ENCODE measurements at places on chromosomes 12 and 14.

- DNase-seq = no peak
These were observed 126.1 kb downstream of the DAD1 start for GRCh38 chr14:22462923-22463322.

- no peak for DNase-seq
These were observed 29.1 kb downstream of the CCDC88C start for GRCh38 chr14:91388551-91388975.

- DNase-seq = no peak
These were observed 16.0 kb downstream of the METTL3 start for GRCh38 chr14:21494902-21495762.

DNA sequence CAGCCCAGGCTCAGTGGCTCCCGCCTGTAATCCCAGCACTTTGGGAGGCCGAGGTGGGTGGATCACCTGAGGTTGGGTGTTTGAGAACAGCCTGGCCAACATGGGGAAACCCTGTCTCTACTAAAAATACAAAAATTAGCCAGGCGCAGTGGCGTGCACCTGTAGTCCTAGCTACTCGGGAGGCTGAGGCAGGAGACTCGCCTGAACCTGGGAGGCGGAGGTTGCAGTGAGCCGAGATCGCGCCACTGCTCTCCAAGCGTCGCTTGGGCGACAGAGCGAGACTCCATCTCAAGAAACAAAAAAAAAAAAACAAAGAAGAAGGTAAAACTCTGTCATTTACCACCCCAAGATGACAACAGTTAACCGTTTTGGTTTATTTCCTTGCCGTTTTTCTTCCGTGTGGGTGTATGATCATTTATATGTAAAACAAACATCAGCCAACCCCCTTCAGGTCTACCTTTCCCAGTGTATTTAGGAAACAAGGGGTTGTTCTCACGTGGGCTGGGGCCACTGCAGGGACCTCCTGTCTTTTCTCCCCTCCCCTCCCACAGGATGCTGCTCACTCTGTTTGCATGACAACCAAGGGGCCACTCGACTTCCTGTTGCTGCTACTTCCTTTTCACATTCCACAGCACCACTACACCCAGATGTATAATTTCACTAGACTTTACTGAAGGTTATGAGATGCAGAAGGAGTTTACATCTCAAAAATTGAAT is 13.6 kb downstream of the TTC9 start:
- peak; percentile 50 for DNase-seq

GRCh38 chr14:65003394-65003793 is 16.7 kb downstream of the FNTB start:
- no peak for DNase-seq

DNA sequence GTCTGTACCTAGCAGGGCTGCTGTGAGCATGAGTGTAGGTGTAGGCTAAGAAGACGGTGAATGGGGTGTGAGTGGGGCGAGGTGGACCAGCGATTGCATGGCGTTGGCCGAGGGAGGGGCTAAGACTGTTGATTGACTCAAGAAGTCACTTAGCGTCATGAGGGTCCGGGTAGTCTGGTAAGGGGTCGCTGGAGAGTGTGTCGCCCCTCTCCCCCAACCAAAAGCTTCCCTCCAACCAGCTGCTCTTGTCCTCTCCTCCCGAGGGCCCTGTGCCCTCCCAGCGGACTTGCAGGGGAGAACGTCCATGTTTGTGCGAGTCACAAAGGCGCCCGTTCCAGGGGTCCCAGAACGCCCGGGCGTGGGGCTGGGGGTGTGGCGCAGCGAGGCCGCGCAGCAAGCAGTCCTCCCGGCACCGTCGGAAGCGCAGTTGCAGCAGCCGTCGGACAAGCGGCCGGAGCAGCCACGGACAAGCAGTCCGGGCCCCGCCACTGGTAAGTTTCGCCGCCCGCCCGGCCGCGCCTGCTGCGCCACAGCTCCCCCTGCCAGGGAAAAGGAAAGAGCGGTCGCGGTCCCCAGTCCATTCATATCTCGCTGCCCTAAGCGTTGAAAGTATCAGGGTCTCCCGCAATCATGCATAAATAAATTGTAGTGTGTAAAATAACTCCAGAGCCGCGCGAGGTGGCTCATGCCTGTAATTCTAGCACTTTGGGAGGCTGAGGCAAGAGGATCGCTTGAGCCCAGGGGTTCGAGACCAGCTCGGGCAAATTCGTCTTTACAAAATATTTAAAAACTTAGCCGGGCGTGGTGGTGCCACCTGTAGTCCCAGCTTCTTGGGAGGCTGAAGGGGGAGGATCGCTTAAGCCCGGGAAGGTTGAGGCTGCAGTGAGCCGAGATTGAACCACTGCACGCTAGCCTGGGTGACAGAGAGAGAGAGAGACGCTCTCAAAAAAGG is at the start of gene CCDC63:
TSS of gene CCDC63 (plus strand) at position 373 of the 952 bp plus-strand sequence. CDS start 5,968 bp downstream, outside the sequence.
- no peak for DNase-seq

- DNase-seq = no peak
These were observed 128.5 kb downstream of the SLC15A5 start for GRCh38 chr12:16148938-16149337.

DNA sequence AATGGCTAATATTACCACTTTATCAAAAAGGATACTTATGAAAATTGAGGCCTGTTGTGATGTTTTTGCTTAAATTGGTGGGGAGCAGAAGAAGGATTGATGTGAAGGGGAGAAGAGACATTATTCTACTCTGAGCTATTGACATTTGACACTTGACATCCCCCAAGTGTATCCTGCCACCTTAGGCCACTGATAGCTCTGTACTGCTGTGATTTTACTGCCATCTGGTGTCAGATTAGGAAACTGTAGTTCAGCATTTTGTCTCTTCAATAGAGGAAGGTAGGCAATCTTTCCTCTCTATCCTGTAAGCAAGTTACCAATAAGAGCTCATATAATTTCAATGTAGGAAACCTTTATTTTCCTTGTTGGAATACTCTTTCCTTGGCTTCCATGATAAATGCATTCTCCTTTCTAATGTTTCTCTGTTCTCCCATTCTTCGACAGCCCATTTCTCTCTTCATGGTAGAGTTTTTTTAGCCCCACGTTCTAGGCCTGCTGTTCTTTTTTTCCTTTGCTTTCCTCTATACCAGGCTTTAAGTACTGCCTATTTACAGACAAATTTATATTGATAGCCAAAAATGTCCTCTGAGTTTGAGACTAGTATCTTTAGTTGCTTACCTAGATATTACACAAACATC is 46.3 kb downstream of the PPHLN1 start:
- no peak for DNase-seq

GRCh38 chr12:114443607-114444421 is 37.9 kb upstream of the TBX5 start:
- no peak for DNase-seq

DNA sequence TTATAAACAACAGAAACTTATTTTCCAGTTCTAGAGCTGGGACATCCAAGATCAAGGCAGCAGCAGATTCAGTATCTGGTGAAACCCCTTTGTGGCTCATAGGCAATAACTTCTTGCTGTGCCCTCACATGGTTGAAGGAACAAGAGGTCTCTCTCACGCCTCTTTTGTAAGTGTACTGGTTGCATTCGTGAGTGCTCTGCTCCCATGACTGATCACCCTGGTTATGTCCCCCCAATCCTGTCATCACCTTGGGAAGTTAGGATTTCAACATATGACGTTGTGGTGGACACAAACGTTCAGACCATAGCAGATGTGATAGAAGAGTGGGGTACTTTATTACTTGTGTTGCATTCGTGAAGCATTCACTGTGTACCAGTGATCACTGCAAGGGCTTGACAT is 184.0 kb downstream of the SRGAP1 start:
- no peak for DNase-seq

- DNase-seq = no peak
These were observed 415.4 kb downstream of the DPF3 start for GRCh38 chr14:72478471-72478893.

DNA sequence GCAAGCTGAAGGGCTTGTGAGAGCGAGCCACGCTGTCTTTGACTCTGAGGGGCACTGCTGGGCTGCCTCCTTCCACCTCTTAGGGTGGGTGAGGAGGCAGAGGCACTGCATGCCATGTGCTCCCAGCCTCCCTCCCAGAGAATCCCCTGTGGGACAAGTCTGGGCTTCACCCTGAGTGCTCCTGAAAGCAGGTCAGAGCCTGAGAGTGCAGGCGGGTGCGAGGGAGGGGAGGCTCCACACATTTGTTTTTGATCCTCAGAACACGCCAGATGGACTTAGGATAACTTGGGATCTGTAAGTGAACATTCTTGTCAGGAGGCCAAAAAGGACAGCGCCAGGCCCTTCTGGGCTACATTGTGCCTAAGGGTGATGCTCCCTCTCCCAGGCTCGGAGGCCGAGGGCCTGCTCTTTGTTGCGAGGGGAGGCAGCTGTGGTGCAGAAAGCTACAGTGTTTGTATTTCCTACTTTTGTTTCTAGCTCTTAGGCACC is 155.4 kb downstream of the TMX1 start:
- DNase-seq = no peak

DNA sequence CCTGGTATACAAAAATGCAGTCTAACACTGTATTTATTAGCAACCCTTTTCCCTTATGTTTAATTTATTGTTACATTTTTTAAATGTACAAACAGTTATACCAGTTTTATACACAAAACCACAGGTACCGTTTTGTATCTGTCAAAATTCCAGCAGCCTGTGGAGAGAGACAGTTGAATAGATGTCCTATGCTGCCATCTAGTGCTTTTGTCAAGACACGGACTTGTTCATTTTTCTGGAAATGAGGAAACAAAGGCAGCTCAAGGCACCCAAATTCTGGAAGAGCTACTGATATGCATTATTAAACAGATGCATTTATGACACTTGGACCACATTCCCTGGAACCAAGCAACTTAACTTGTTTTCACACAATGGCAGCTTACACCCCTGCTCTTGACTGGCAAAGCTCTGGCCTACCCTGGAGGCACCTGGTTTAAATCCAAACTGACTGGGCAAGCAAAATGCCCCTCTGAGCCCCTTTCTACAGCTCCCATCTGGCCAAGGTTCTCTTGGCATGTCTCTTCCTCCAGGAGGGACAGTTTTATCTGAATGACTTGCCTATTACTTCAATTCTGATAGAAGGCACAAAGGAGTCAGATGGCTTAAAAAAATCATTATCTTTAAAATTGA is 286.9 kb upstream of the PRKD1 start:
- DNase-seq = no peak

DNA sequence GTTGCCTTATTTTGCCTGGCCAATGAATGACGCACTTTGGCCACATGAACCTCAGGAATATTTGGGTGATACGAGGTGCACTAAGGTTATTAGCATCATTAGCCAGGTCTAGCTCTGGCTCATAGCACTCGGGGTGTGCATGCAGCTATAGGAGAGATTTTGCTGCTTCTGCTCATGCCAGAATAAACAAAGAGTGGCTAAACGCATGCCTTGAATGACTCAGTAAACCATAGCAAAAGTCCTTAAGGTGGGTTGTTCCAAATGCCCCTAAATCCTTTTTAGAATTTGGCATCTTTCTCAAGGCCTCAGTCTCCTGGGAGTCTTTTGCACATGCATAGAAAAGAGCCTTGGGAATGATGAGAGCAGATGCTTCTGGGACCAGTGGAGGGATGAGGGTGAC is 343.7 kb upstream of the FKBP4 start:
- no peak for DNase-seq

- no peak for DNase-seq
These were observed 74.7 kb downstream of the TUNAR start for GRCh38 chr14:95951359-95951758.

GRCh38 chr14:89399594-89400068 is 17.4 kb downstream of the FOXN3 start:
- no peak for DNase-seq

GRCh38 chr14:35384455-35385041 is 20.0 kb downstream of the NFKBIA start:
- DNase-seq = no peak

GRCh38 chr14:97544571-97544970 is 747.4 kb downstream of the VRK1 start:
- no peak for DNase-seq

- no peak for DNase-seq
These were observed at the start of gene HOXC5 for GRCh38 chr12:54032627-54033100. TSS of gene HOXC5 (plus strand) at chr12:54033050. CDS start at chr12:54033123, 73 bp downstream.

- DNase-seq = no peak
These were observed 96.8 kb downstream of the SRGAP1 start for GRCh38 chr12:63941166-63941800.

GRCh38 chr12:76446090-76446489 is 97.9 kb upstream of the BBS10 start:
- no peak for DNase-seq

GRCh38 chr14:61575551-61576150 is 119.7 kb upstream of the HIF1A start:
- DNase-seq = no peak

DNA sequence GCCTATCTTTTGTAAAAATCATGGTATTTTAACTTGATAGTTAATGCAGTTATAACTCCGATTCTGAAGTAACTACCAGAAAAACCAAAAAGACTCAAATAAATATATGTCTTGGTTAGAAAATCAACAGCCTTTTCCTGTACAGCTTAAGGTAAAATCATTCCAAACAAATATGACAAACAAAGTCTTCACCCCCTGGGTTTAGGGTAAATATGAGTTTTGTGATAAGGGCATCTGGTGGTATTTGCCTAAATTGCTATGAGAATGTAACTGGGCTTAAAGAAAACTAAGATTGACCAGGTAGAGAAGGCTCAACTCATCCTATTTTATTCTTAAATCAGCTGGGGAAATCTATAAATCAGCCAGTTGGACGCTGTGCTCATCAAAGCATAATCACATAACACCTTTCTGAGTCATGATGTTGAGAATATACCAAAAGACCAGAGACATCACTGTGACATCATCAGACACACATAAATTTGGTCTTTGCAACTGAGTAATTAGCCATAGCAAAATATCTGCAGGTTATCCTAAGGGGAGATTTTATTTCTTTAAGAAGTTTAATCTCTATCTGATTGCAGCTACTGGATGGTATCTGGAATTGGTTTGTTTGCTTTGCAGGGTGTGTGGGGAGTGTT is 133.9 kb downstream of the STXBP6 start:
- DNase-seq = no peak
